ENCODE measurements at places on chromosomes 3 and 15.

DNA sequence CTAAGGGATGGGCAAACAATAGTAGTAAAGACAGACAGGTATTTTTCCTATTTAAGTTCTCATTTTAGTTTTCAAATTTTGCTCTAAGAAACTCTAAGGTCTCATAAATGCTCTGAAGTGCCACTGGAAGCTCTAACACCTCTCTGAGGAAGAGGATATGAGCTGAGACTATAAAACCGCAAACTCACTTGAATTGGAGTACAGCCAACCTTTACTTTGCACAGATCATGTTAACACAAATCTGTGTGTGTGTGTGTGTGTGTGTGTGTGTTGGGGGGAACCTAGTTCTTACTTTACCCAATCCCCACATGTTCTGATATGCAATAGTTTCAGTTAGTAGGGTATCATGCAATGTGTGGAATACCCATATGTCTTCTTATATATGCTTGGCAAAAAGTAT lies 446.8 kb downstream of the CHL1 start:
- no peak for DNase-seq

GRCh38 chr3:9066141-9066540 lies 102.9 kb upstream of the RAD18 start:
- DNase-seq = no peak

DNA sequence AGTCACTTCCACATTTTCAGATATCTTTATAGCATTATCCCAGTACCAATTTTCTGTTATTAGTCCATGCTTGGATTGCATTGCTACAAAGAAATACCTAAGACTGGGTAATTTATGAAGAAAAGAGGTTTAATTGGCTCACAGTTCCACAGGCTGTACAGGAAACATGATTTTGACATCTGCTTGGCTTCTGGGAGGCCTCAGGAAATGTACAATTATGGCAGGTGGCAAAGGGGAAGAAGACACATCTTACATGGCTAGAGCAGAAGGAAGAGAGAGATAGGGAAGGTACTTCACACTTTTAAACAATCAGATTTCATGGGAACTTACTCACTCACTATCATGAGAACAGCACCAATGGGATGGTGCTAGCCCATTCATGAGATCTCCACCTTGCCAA lies 172.3 kb upstream of the GPR149 start:
- DNase-seq = no peak

DNA sequence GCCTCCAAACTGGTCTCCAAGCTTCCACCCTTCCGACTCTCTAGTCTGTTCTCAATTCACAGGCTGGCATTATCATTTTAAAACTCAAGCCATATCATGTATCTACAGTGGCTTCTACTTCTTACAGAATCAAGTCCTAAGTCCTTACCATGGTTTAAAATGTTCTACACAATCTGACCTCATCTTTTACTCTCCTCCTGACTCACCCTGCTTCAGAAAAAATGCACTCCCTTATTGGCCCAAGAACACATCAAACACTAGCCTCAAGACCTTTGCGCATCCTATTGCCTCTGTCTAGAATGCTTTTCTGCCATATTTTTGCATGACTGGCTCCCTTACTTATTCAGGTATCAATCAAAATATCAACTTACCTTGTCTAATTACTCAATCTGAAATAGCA lies 11.0 kb downstream of the MRPL3 start:
- DNase-seq = no peak

DNA sequence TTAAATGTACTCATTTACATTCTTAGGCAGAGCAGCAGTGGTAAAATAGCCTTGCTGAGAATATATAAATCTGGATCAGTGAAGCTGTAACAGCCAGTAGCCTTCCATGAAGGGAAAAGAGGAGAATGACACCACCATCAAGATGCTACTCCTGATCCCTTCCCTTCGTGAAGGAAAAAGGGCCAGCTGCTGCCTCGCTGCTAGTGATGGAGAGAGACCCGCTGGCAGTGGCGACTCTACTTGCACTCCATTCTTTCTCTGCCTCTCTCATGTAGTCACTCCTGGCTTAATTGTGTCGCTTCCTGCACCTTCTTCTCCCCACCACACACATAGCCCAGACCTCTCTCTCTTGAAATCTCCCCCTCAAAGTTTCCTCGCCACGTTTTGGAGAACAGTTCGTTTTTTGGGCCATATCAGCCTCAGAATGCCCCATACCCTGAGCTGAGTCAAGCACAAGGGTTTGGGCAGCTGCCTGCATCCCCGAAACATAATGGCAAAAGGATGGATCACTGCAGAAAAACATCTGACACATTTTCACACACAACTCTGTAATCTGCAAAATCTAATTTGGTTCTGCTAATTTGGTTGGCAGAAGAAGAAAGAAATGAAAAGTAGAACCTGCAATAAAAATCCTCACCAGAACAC lies 460.3 kb upstream of the IL12A start:
- no peak for DNase-seq

- peak; percentile 79 for DNase-seq
These were observed 2.6 kb upstream of the CEMIP start for GRCh38 chr15:80776420-80777045.

DNA sequence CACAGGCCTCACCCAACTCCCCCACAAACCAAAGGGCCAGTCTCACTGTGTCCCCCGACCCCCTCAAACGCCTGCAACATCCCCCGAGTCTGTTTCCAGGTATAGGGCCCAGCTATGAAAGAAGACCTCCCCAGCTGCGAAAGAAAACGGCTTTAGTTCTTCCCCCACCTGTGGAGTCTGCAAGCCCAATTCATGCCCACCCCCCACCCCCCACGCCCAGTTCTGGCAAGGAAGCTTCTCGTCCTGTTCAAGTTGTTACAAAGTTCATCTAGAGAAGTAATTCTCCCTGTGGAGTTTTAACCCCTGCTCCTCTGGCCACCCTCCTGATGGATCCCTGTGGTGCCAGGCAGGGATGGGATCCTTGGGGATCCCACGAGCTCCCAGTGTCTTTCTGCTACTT lies 54.4 kb downstream of the CCDC66 start:
- DNase-seq = no peak
